ENCODE measurements at places on chromosomes 3 and 15.

- no peak for DNase-seq
Observed at GRCh38 chr3:41143421-41144031, 55.8 kb upstream of the CTNNB1 start.

DNA sequence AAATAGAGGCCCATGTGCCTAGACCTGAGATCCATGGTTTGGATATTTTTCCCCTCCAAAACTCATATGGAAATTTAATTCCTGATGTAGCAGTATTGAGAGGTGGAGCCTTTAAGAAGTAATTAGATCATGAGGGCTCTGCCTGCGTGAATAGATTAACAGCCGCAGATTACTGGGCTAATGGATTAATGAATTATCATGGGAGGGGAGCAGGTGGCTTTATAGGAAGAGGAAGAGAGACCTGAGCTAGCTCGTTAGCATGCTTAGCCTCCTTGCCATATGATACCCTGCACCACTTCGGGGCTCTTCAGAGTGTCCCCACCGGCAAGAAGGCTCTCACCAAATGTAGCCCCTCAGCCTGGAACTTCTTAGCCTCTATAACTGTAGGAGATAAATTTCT lies 15.8 kb downstream of the ARHGEF26 start:
- no peak for DNase-seq

GRCh38 chr3:156657862-156658731 lies 16.3 kb upstream of the TIPARP start:
- DNase-seq: no peak

GRCh38 chr3:194673761-194674160 lies 1.8 kb upstream of the LSG1 start:
- no peak for DNase-seq

GRCh38 chr3:117887901-117888300 lies 1146.7 kb downstream of the IGSF11 start:
- DNase-seq: peak; percentile 12

- no peak for DNase-seq
Observed at GRCh38 chr3:158728061-158728377, 4.2 kb downstream of the RARRES1 start.

DNA sequence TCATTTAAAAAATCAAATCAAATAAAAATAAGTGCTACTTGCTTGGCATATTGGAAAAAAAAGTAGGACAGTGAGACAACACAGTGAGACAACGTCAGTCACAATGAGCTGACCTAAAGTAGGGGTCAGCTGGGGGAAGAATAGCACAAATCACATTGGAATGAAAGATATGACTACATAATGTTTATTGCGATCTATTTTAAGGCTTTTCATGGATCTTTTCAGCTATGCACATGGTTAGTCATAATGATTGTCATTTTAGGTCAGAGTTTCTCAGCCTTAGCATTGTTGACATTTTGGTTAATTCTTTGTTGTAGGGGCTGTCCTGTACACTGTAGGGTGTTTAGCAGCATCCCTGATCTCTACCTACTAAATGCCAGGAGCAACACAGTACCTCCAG lies 44.5 kb downstream of the CMSS1 start:
- DNase-seq: peak; percentile 52

DNA sequence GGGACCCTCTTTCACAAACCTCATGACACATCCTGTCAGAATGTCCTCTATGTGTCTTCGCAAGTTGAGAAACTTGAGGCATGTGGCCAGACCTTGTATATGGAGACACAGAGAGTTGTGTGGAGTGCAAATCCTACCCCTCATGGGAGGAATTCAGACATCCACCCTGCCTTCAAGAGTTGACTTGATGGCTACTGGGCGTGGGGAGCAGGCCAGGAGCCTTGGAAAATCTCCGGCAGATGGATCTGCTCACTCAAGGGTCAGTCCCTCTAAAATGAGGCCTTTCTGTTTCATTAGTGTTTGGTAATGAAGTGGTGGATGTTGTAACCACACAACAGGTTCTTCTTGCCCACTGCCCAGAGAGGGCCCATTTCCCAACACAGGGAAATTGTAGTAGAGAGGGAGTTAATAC lies 79.0 kb downstream of the ASB7 start:
- DNase-seq: no peak

DNA sequence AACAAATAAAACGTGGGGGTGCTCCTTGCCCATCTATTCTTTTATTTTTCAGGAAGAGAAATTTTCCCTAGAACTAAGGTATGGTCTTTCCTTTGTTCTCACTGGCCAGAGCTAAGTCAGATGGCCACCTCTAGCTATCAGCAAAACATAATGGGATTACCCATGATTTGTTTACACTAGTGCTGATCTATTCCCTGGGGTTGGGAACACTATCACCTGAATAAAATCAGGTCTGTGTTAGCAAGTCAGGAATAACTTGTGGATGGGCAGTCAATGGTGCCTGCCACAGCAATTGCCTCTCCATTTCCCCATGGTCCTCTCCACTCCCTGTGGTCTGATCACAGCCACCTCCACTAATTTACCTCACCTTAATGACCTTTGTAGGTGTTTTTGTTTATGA lies 181.7 kb upstream of the CADPS start:
- no peak for DNase-seq

DNA sequence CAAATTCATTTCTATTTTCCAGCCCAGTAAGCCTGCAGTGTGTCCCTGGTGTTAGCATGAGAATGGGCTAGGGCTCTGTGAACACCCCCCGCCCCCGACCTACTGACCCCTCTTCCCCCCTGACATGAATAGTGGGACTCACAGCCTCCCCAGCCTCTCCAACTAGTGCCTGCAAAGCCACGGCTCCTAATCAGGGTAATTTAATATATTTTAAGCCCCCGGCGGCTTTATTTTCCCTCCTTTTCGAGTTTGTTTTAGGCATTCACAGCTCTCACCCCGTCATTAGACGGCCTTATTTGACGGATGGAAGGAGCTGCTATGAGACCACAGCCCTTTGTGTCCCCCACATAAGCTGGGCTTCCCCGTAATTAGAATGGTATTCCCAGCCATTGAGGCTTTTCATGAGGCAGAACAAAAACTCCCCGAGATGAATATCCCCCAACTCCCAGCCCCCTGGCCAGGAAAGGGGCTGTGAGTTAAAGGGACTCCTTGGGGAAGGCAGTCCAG lies 78.3 kb upstream of the POLG start:
- DNase-seq: no peak

GRCh38 chr3:72043204-72044133 lies 258.5 kb upstream of the PROK2 start:
- DNase-seq: no peak

- DNase-seq: peak; percentile 27
Observed at GRCh38 chr15:36415643-36416042, 163.8 kb upstream of the CDIN1 start.

- no peak for DNase-seq
Observed at GRCh38 chr3:62379321-62379798, 6.0 kb upstream of the FEZF2 start.

- DNase-seq: no peak
Observed at GRCh38 chr3:15015456-15015855, 49.7 kb downstream of the MRPS25 start.

- DNase-seq: no peak
Observed at GRCh38 chr3:106635826-106636225, 741.4 kb upstream of the CCDC54 start.

GRCh38 chr15:27662892-27663291 lies 436.2 kb downstream of the OCA2 start:
- no peak for DNase-seq

GRCh38 chr15:80503319-80503952 lies 99.3 kb downstream of the ARNT2 start:
- DNase-seq: no peak

- no peak for DNase-seq
Observed at GRCh38 chr3:144343777-144344176, 372.2 kb downstream of the DIPK2A start.

GRCh38 chr15:80350941-80351610 lies 53.1 kb upstream of the ARNT2 start:
- no peak for DNase-seq

GRCh38 chr15:99180086-99180963 lies 69.1 kb downstream of the TTC23 start:
- DNase-seq: no peak

- DNase-seq: no peak
Observed at GRCh38 chr3:95028688-95029087, 965.8 kb downstream of the NSUN3 start.

Measured in AG08396 (cell line).